ENCODE measurements at places on chromosomes 6 and 20.
A peak's percentile ranks its signal among the peaks of the same experiment; 100 is the strongest.

DNA sequence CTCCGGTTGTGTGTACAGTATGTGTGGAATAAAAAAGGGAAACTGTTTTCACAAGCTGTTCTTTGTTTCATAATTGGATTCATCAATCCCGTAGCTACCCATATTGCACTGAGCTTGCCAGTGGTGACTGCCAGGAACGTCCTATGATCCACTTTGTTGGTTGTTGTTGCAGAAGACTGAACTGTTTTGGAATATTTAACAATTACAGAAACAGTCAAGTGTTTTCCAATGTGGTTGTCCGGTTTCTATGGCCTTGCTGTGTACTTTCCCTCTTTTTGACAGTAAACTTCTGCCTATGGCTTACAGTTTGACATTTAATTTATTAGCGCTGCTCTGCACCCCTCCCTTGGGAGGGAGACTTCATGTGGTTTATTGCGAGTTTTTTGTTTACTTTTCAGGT is 141.2 kb downstream of the DTNBP1 start:
- no peak for DNase-seq

- peak; percentile 63 for DNase-seq
Measured at GRCh38 chr20:24469116-24469893, at the start of gene SYNDIG1. Gene SYNDIG1 (plus strand): TSS chr20:24469629. CDS start chr20:24543098, 73,469 bp downstream.

GRCh38 chr6:25617997-25618396 is 34.0 kb upstream of the SCGN start:
- no peak for DNase-seq

- no peak for DNase-seq
Measured at GRCh38 chr6:140644017-140644416, 1269.6 kb upstream of the CITED2 start.

GRCh38 chr6:79168695-79168980 is 65.8 kb downstream of the HMGN3 start:
- no peak for DNase-seq

- no peak for DNase-seq
Measured at GRCh38 chr20:47600967-47601547, 99.4 kb downstream of the NCOA3 start.

- DNase-seq, result peak; percentile 56
Measured at GRCh38 chr20:37282556-37282955, 6.9 kb upstream of the MANBAL start.

- DNase-seq, result no peak
Measured at GRCh38 chr20:25070821-25071473, 11.0 kb downstream of the VSX1 start.

DNA sequence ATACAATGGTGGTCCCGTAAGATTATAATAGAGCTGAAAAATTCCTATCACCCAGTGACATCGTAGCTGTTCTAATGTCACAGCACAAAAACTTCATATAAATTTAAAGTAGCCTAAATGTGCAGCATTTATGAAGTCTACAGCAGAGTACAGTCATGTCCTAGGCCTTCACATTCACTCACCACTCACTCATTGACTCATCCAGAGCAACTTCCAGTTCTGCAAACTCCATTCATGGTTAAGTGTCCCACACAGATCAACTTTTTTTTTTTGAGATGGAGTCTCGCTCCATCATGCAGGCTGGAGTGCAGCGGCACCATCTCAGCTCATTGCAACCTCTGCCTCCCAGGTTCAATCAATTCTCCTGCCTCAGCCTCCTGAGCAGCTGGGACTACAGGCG is 20.9 kb upstream of the KCNG1 start:
- no peak for DNase-seq

DNA sequence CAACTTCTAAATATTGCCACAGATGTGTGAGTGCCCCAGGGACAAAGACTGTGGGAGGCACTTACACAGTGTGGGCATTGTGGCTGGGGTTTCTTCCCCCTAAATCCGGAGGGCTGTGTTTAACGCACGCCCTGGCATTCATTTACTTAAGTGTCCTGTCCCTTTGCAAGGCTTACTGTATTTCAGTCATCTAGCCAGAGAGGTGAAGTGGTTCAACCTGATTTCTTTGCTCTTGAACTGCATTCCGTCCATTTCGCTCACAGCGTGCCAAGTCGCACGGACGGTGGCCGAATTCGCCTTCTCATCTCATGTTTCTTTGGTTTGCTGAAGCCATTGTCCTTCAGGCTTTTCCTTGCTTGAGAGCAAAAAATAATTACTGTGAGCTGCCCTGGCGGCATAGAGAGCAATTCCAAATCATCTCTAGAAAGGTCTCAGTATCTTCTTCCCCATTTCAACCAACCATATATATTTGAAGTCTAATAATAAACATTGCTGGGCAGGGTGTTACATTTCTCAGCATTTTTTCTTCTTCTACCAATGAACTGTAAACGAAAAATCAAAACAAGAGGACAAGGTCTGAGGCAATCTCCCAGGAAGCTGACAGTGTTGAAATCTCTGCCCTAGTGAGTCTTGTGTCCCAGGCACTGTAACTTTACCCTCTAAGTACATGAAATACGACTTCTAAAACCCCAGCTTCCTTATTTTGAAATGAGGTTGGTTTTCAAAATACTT is 16.9 kb downstream of the SYTL3 start:
- DNase-seq, result peak; percentile 56

GRCh38 chr20:14711652-14712051 is 374.2 kb upstream of the FLRT3 start:
- no peak for DNase-seq

DNA sequence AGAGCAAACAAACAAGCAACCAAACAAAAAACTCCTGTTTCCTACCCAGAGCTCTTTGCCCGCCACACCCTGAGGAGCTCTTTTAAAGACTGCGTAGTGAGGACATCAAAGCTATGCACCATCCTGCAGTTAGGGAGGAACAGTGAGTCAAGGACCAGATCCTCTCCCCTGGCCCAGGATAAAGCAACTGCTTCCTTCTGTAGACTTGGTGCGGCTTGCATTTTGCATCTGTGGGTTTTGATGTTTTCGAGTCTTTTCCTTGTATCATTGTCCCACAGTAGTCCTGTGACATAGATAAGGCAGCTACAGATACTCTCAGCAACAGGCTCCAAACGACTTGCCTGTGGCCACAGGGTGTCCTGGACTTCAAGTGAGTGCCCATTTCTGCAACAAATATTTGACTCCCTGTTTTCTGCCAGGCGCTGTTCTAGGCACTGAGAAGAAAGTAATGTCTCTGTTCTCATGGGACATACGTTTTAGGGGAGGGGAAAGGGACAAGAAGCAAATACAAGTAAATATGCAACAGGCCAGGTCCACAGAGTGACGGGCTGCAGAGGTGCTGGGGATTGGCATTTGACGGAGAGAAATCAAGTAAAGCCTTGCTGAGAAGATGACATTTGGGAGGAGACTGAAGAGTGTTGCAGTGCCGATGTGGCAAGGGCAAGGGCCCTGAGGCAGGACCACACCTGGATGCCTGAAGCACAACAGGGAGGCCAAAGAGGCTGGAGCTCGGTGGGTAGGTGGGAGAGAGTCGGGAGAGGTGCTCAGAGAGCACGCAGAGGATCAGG is 35.9 kb upstream of the MAP3K4 start:
- no peak for DNase-seq

GRCh38 chr20:50187403-50188051 is 3.1 kb upstream of the CEBPB start:
- DNase-seq, result no peak

- DNase-seq, result no peak
Measured at GRCh38 chr20:11350126-11351005, 567.3 kb upstream of the BTBD3 start.

GRCh38 chr6:40425192-40425919 is 161.8 kb downstream of the LRFN2 start:
- DNase-seq, result no peak

DNA sequence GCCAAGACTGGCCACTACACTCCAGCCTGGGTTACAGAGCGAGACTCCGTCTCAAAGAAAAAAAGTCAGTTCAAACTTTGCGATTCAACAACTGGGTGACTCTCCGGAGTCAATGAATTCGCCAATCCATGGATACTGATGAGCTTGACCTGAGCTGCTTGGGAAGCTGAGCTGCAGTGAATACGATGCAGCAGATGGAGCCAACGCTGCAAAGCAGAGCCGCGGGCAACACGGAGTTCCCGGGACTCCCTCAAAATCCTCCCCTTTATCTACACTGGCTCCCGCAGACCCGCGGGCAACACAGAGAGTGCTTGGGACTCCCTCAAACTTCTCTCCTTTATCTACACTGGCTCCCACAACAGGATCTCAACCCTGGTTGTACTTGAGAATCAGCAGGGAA is 62.6 kb upstream of the SALL4 start:
- DNase-seq, result no peak

GRCh38 chr6:24004659-24005058 is 121.4 kb upstream of the NRSN1 start:
- no peak for DNase-seq

GRCh38 chr20:57169162-57169561 is 97.3 kb downstream of the BMP7 start:
- DNase-seq, result no peak

DNA sequence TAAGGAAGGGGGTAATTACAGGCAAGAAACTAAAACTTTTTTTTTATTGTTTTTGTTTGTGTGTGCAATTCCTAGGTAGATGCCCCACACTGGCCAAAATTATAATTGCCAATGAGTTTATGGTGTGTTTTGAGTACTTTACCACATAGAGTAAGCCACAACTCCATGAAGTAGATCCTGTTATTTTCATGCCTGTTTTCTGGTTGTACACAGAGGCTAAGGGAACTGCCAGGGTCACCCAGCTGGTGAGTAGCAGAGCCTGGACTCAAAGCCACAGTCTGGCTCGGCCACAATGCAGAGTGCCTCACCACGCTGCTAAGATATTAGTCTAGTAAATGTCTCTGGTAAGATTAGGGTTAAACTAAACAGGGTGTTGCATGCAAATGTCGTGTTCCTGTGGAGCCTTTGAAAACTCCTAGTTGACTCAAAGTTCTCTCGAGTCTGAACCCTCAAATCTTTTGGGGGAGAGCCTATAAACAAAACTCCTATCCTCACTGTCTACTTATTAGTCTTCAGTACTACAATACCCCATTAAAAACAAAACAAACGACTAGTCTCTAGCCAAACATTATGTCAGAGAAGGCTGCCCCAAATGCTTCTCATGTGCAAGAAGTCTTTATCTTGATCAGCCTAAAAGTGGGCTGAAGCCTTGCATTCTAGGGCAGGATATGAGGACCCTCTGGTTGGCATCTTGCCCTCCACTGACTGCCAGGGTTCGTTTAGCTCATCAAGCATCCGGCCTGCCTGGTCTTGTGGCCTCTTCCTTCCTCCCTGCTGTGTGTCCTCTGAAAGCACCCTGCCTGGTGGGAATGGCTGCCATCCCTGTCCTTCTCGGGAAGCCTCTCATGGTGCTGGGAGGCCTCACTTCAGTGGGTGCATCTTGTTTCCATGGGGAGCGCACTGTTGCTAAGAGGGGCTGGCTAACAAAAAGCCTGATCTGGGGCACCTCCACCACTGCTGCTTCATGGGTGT is 4.2 kb downstream of the DUSP22 start:
- no peak for DNase-seq

GRCh38 chr6:6681075-6681849 is 92.7 kb downstream of the LY86 start:
- DNase-seq, result no peak

DNA sequence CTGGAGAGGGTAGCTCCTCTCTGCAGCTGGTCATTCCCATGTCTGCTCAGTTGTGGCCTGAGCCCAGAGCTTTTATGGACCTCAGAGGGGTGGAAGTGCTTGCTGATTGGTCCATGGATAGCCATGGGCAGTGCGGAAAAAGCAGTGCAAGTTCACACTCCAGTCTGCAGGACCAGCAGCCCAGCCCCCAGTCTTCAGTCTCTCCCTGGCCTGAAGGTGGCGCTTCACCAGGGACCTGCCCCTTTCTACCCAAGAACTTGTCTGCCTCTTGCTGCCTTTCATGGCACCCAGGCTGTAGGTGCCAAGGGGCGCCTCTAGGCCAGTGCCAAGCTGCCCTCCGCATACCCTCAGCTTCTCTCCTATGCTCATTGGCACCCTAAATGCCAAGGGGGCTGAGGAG is 91.0 kb downstream of the TBXT start:
- DNase-seq, result peak; percentile 52

DNA sequence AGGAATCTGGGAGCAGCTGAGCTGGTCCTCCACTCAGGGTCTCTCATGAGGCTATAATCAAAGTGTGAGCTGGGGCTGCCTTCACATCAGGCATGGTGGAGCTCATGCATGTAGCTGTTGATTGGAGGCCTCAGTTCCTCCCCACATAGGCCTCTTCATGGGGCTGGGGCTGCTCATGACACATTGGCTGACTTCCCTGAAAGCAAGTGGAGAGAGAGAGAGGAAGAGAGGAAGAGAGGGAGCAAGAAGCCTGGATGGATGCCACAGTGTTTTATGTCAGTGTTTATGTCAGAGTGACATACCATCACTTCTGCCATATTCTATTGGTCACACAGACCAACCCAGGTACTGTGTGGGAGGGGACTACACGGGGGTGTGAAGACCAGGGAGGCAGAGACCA is 43.8 kb downstream of the EYA2 start:
- no peak for DNase-seq

GRCh38 chr20:47335251-47336128 is 21.0 kb downstream of the ZMYND8 start:
- DNase-seq, result no peak

- DNase-seq, result no peak
Measured at GRCh38 chr6:12339022-12339421, 48.9 kb downstream of the EDN1 start.

DNA sequence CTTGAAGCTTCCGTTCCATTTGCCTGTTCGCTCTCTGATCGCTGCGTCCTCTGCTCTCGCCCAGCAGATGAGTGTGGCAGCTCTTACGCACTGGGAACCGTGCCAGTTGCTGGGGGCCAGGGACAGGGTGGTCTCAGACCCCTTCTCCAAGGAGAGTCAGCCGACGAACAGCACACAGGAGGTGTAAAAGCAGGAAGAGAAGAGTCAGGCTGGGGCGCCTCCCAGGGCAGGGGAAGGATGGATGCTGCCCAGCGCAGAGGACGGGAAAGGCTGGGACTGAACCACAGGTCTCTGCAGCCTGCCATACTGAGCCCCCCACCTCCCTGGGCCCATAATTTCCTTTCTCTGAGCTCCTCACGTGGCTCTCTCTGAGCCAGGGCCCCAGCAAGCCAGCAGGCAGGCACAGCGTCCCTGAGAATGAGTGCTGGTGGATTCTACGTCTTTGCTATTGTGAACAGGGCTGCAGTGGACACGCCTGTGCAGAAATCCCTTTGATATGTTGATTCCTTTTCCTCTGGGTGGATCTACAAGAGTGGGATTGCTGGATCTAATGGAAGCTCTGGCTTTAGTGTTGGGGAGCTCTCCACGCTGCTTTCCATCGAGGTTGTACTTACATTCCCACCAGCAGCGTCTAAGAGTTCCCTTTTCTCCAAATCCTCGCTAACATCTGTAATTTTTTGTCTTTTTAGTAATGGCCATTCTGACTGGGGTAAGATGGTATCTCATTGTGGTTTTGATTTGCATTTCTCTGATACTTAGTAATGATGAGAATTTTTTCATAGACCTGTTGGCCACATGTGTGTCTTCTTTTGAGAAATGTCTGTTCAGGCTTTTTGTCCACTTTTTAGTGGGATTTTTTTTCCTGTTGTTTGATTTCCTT is 104.1 kb downstream of the PSMB1 start:
- no peak for DNase-seq

GRCh38 chr20:57159193-57159851 is 107.1 kb downstream of the BMP7 start:
- DNase-seq, result peak; percentile 39

- peak; percentile 47 for DNase-seq
Measured at GRCh38 chr6:144150710-144151657, 667 bp downstream of the STX11 start.
